ENCODE measurements at places on chromosomes 2 and 18.

DNA sequence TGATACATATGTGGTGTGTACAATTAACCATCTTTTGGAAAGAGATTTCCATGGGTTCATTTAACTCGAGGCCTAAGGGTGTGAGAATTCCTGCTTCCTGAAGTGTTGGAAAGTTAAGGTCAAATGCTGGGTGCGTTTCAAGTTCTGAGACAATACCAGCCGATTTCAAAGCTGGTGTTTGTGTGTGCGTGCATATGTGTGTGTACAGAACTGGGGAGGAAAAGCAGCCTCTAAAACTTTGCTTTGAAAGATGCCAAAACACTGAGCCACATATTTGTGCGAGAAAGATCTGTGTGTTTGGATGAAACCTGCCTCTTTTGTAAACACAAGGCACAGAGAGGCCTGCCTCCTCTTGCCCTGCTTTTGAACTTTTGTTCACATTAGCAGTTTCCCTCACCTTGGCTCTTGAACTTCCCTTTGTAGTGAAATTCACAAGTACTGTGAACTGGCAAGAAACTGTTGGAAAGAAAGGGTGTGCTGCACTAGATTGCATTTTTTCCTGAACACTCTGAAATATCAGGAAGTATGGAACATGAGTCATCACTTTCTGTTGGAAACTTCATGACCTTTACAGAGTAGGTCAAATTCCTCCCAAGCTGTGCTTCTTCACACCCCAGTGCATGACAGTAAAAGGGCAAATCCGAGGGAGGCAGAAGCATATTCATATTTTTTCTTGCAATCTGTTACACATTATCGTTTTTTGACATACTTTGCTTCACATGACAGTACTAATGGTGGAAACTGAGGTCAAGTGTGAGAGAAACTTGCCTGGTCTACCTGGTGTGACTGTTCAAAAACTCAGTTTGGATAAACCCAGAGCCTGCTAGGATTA, 20.0 kb upstream of the CAVIN2 start:
- DNase-seq: no peak

GRCh38 chr2:233832869-233833311, 21.4 kb downstream of the HJURP start:
- DNase-seq: no peak

DNA sequence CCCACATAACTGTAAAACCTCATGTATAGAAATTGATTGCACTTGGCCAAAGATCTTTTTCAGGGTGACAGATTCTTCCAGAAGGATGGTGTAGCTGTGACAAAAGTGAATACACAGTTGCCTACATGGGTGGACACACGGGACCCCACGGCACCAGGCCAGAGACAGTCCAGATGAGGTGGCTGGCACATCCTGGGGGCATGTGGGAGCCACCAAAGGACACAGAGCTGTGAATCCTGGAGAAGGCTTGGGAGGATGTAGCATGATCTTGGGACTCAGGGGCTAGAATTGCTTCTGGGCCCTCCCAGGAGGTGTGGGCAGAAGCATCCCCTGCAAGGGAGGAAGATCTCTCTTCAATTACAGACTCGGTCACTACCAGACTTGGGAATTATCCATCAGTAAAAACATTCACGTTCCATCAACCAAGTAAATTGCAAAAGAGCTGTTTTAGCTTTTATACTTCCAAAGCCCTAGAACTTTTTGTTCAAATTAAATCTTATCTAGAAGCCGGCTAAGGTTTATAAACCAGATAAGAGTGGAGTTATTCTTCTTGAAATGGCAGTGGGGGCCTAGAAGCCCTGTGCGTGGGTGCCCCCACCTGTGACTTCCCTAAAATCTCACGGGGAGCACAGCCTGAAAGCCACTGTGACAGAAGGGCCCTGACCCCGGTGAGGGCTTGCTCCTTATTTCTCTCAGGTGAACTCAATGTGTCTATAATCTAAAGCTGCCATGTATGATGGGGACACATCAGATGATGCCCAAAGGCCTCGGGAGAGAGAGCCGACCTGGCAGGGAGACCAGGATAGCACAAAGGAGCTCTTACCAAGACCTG, 81.7 kb downstream of the SEPTIN10 start:
- no peak for DNase-seq

- no peak for DNase-seq
Measured at GRCh38 chr2:23618265-23618664, 233.3 kb downstream of the KLHL29 start.

GRCh38 chr2:182767578-182767977, 51.5 kb downstream of the DNAJC10 start:
- DNase-seq: no peak

DNA sequence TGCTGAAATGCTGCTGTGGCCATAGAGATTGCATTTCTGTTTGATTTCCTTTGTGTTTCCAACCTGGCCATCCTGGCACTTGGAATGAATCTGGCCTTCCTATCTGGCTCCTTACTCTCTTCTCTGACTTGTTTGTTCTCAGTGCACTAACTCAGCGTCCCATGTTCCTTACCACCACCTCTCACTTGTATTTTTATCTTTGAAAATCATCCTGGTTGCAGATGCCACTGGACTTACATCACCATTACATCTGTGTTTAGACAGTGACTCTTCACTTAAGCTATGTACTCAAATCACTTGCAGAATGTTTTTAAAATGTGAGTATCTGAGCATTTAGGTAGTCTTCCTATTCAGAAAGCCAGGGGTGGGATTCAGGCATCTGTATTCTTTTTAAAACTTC, 239.5 kb downstream of the WDR7 start:
- DNase-seq: no peak

GRCh38 chr2:86498468-86499260, 57.5 kb downstream of the KDM3A start:
- DNase-seq: no peak

- no peak for DNase-seq
Measured at GRCh38 chr2:157158111-157158510, 99.4 kb upstream of the GALNT5 start.

- DNase-seq: no peak
Measured at GRCh38 chr2:37871456-37872191, 53.5 kb upstream of the RMDN2 start.

GRCh38 chr2:207796585-207797350, 27.1 kb upstream of the FZD5 start:
- no peak for DNase-seq

GRCh38 chr2:55084641-55085040, 34.4 kb upstream of the RTN4 start:
- DNase-seq: no peak

DNA sequence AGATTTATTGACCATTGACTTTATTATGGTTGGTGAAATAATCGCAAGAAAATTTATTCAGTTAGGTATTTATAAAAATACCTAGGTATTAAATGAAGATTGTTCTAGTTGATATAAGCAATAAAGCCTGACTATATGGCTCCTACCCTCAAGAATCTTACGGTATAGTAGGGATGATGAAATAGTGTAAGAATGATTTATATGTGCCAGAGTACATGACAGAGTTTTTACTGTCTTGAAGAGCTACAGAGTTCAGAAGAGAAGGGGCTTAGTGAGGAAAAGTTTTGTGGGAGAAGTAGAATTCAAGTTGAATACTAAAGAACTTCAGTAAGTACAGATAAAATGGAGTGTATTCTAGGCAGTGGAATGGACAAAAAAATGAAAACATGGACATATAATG, 9.7 kb downstream of the CREB1 start:
- DNase-seq: no peak

DNA sequence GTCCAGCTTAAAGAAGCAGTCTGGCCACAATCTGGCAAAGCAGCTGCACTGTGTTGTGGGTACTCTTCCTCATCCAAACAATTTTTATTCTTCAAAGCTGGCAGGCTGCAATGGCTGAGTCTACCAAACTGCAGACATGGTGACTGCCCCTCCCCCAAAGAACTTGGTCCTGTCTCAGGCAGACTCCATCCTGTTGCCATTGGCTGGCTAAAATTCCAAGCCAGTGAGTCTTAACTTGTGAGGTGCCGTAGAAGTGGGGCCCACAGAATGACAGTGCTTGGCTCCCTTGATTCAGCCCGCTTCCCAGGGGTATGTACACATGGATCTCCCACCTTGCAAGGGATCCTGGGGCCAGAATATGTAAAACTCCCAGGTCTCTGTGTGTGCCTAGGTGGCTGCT, 14.5 kb upstream of the NXPH2 start:
- DNase-seq: no peak

DNA sequence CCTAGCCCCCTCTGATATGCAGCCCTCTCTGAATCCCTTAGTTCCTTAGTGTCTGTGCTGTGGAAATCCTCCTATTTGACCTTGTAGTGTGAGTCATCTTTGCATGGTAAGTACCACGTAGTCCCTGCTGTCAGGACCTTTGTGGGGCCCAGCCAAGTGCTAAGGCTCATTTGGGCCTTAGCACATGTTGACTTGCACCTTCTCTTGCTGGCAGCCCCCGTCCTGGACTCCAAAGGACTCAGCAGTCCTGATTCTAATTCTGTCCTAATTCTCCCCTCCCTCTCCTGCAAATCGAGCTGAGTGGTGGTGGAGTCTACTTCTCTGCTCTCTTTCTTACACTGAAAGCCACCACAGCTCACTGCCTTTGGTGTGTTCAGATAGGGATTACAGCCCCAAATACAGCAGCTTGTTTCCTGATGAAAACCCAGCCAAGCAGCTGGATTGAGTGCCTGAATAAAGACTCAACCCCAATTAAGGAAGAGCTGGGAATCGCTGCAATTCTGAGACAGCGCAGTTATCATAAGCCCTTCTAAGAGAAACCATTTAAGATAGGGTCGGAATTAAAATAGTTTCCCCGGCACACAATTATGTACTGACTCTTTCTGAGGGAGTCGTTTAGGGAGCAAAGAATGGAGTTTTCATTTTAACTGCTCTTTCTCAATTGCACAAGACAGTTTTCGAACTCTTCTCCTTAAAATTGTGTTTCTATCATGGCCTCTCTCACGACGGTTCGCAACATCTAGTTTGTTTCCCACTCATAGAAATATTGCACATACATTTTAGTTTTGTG, 215.6 kb upstream of the TNP1 start:
- no peak for DNase-seq

GRCh38 chr2:147543056-147543455, 301.8 kb upstream of the ACVR2A start:
- DNase-seq: no peak
